ENCODE measurements at places on chromosomes 3 and 15.

DNA sequence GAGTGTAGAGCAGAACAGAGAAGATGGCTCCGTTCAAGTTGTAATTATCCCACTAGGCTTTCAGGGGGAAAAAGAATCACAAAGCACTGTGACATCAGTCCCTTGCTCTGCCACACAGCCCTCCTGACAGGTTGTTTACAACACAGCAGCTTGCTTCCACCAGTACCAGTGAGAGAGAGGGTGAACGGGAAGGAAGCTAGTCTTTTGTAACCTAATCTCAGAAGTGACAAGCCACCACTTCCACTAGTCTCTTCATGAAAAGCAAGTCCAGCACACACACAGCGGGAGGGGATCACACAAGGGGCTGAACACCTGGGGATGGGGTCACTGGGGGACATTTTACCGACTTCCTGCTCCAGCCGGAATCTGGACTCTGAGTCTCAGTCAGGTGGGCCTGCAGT lies 86.3 kb downstream of the FAM81A start:
- DNase-seq = no peak

DNA sequence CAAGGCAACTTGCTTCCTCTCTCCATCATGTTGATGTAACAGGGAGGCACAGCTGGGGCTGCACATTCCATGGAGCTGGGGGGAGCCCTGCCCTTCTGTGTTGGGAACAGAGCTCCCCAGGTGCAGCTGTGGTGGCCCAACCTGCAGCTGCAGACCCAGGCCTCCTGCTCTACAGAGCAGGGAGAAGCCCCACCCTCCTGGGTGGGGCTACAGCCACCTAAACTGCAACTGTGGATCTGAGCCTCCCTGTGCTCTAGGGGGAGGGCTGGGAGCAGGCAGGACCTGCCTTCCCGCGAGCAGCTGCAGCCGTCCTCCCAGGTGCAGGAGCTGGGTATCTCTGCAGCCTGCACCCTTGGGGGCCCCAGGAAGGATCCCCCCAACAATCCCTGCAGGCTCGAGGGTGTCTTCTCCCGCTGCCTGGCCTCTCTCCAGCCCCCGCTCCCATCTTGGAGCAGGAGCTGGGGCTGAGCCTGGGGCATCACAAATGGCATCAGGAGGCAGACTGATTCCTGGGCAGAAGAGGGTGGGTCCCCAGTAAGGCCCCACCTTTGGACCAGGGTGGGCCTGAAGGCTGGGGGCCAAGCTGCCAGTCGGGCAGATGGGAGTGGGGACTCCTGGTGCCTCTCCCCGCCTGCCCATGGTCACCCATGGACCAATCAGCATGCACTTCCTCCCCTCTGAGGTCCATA lies 7.4 kb downstream of the LRRC58 start:
- DNase-seq = no peak

DNA sequence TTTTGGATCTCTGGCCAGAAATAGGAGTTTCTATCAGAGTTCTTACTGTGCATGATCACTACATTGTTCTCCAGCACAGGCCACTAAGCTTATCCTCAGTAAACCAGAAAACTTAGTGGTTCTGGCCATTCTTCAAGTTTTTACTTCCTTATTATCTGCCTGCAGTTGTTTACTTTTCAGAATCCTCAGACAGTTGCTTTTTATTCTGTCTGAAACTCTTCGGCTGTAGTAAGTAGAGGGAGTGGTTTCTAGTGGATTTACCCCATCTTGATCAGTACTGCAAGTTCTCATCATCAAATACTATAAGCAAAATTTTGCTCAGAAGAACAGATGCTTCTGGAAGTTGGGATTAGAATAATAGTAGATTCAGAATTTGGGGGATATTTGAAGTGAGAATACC lies 193.0 kb upstream of the RARB start:
- no peak for DNase-seq

DNA sequence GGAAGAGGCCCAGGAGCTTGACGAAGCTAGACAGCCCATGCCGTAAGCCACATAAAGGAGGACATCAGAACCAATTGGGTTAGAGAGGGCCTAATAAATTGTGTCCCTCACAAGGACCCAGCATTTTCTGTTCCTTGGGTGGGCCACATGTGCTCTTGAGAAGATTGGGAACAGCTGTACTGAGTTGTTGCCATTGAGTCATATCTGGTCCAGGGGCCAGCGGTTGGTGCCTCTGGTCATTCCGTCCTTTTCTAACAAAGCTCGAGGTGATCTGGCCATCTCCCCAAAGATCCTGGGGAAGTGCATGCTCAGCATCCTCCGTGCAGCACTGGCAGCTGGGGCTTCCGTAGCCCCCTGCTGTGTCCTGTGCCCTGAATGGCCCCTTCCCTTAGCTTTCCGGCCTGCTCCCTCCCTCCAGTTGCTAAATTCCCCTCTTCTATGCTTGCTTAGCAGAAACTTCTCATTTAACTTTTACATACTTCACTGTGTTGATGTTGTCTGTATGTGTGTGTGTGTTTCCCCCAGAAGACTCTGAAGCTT lies 73.0 kb downstream of the EEFSEC start:
- DNase-seq = no peak

DNA sequence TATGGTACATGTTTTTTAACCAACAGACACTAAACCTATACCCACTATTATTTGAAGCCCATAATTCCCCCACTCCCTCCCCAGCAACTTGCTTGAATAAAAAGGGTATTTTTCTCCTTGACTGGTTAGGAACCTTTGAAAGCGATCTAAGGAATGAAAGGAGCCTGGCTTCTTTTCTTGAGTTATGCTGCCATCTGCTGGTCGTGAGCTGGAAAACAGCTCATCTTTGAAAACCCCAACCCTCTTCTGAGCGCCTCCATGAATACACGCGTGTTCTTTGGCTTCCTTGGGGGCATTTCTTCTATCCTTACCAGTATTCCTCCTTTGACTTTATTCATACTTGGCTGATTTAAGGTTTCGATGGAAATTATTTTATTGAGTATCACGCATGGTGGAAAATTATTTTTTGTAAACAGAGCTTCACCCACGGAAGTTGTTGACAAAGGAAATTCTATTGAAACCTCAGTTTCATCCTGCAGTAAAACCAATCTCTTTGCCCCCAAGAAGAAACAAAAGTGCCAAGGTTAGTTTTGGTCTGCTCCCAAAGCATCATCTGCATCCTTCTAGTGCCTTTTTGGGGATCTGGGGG lies 171.6 kb downstream of the SV2B start:
- peak; percentile 76 for DNase-seq

GRCh38 chr3:100209948-100210771 lies 50.6 kb upstream of the TBC1D23 start:
- no peak for DNase-seq

- DNase-seq = peak; percentile 21
Observed at GRCh38 chr15:34799149-34800101, 4.1 kb upstream of the ACTC1 start.

Measured in A549 (cell line).